ENCODE measurements at places on chromosomes 4 and X. TPM values are rescaled to one million over a fixed set of nuclear protein-coding genes. Genes with fewer than 3 reads are reported as not detected.

DNA sequence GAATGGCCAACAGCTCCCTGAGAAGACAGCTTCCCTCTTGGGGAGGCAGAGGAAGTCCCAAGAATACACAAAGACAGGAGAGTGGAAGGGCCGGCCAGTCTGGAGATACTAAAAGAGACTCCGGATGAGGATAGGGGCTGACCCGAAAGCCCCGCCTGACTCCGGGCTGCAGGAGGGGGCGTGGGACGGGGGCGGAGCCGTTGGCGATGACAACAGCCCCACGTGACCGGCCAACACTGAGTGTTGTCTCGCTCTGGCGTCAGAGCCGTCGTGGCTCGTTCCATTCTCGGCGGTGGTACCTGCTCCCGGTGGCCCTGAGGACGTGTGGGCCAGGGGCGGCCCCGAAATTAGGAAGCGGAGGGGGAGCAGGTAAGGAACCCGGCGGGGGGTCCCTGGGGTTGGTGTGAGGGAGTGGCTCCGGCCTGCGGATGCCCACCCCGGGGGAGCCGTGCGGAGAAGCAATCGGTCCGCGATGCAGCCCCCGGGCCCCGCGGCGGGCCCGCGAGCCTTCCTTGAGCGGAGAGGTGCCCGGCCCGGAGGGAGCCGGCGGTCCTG is at the start of gene BEX4:
Gene BEX4 (plus strand): TSS at position 239 of the 555 bp plus-strand sequence. CDS start 1,046 bp downstream, outside the sequence.
- H3K36me3 ChIP-seq, result no peaks in the 10 kb centered on the region
- H3K4me3 ChIP-seq, result peak within 1 kb of the TSS; percentile 68
- no peaks in the 10 kb centered on the region for H3K27me3 ChIP-seq
- DNase-seq, result peak; percentile 91
- peak within 1 kb of the TSS; percentile 86 for H3K27ac ChIP-seq

GRCh38 chrX:135985973-135986310 is 707 bp downstream of the SLC9A6 start:
- peaks cover 10% of the 10 kb centered on the region for H3K4me1 ChIP-seq
- peak overlapping the region; percentile 66 for H3K4me3 ChIP-seq
- H3K36me3 ChIP-seq, result no peaks in the 10 kb centered on the region
- peak overlapping the region; percentile 76 for H3K27ac ChIP-seq
- no peak for DNase-seq
- H3K27me3 ChIP-seq, result no peaks in the 10 kb centered on the region

GRCh38 chr4:184281231-184282139 is 63.8 kb upstream of the ENPP6 start:
- DNase-seq, result no peak
- H3K4me3 ChIP-seq, result no peak overlapping the region
- no peaks in the 10 kb centered on the region for H3K27me3 ChIP-seq
- H3K4me1 ChIP-seq, result peaks cover 22% of the 10 kb centered on the region

- no peaks in the 10 kb centered on the region for H3K36me3 ChIP-seq
- DNase-seq, result no peak
- no peak overlapping the region for H3K4me3 ChIP-seq
Observed at GRCh38 chrX:54926978-54927377, 6.4 kb downstream of the TRO start.

DNA sequence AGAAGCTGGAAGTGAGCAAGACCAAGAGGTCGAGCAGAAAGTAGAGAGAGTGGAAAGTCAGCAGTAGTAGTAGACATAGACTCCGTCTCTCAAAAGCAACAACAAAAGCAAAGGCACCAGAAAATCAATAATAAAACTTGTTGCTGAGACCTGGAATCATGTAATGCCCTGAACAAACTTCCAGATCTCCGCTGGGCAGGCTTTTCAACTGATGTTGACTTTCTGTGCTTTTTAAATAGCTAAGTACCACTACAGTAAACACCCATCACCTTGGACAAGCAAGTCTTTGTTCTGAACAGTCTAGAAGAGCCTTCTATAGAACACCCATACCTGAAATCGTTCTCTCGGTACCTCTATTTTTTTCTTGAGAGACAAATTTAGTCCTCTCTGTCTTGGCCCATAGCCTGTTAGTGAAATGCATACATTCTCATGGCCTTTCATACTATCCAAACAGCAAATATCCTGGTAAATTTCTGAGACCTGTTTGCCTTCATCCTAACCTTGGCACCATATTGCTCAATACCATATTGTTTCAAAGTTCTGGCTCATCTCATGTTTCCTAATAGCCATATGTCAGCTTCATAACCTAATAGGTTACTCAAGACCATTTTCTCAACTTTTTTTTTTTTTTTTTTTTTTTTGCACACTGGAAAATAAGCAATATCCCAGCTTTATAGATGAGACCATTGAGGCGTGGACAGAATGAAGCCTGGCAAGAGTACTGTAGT is 200.6 kb upstream of the RBPJ start:
- no peak for DNase-seq
- no peaks in the 10 kb centered on the region for H3K27me3 ChIP-seq
- H3K4me1 ChIP-seq, result no peaks in the 10 kb centered on the region
- no peaks in the 10 kb centered on the region for H3K36me3 ChIP-seq
- no peak overlapping the region for H3K4me3 ChIP-seq

GRCh38 chr4:148112231-148112982 is 329.8 kb downstream of the NR3C2 start:
- no peak overlapping the region for H3K4me3 ChIP-seq
- H3K4me1 ChIP-seq, result no peaks in the 10 kb centered on the region
- no peaks in the 10 kb centered on the region for H3K27me3 ChIP-seq
- H3K27ac ChIP-seq, result no peak overlapping the region
- DNase-seq, result no peak

GRCh38 chr4:133084421-133084820 is 64.7 kb upstream of the PCDH10 start:
- H3K4me3 ChIP-seq, result no peak overlapping the region
- no peak overlapping the region for H3K27ac ChIP-seq

DNA sequence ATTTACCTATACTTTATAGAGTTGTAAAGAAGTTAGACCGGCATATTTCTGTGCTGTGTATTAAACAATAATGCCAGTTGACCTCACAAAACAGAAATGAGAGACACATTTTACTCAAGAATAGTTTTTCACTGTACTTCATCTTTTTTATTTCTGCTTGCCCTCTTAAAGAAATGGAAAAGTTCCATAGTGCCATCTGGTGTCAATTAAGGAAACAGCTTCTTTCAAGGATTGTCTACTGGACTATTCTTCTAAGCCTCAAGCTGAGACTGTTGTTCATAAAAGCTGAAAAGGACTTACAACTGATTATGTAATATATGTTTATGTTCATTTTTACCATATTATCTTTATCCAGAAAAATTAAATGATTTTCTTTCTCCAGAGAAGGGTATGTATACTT is 1523.7 kb downstream of the ARAP2 start:
- no peak overlapping the region for H3K4me3 ChIP-seq
- DNase-seq, result no peak
- no peak overlapping the region for H3K27ac ChIP-seq
- no peaks in the 10 kb centered on the region for H3K36me3 ChIP-seq

DNA sequence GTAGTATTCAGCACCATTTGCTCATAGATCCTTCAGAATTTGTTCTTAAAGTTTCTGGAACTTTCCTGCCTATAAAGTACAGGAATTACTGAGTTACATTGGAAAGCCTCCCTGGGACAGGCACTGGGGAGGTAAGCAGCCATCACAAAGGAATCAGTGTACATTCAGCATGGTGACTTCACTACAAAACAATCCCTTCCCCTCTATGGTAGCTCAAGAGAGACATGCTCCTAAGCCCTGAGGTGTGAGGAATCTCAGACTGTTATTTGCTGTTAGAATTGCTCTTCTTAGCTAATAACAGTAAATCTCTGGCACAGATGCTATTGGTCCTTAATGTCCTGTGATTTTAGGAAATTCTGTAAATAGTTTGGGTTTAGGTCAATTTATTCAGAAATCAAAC is 1898.0 kb upstream of the PCDH7 start:
- no peaks in the 10 kb centered on the region for H3K4me1 ChIP-seq
- H3K27ac ChIP-seq, result no peak overlapping the region
- H3K36me3 ChIP-seq, result no peaks in the 10 kb centered on the region

DNA sequence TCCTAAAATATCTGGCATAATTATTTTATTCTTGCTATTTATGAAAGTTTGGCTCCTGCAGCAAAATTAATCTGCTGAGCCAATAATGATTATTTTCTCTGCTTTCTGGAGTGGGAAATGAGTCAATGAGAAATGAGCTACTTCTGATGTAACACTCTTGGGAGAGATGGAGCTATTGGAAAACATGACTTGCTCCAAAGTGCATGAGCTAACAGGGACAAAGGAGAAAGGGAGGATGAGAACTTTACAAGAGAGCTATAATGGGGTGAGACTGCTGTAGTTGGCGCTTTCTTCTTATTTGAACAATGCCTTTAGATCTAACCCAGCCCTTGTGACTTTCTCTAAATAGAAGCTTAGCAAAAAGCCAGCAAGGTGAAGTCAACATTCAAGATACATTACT is 615.1 kb downstream of the ANKRD50 start:
- no peak overlapping the region for H3K4me3 ChIP-seq
- H3K4me1 ChIP-seq, result no peaks in the 10 kb centered on the region
- no peak overlapping the region for H3K27ac ChIP-seq
- no peaks in the 10 kb centered on the region for H3K36me3 ChIP-seq
- DNase-seq, result no peak
- no peaks in the 10 kb centered on the region for H3K27me3 ChIP-seq

- H3K4me1 ChIP-seq, result no peaks in the 10 kb centered on the region
- no peak for DNase-seq
- no peak overlapping the region for H3K4me3 ChIP-seq
- H3K27ac ChIP-seq, result no peak overlapping the region
- H3K27me3 ChIP-seq, result no peaks in the 10 kb centered on the region
Observed at GRCh38 chrX:20189171-20189570, 47.5 kb upstream of the EIF1AX start.

DNA sequence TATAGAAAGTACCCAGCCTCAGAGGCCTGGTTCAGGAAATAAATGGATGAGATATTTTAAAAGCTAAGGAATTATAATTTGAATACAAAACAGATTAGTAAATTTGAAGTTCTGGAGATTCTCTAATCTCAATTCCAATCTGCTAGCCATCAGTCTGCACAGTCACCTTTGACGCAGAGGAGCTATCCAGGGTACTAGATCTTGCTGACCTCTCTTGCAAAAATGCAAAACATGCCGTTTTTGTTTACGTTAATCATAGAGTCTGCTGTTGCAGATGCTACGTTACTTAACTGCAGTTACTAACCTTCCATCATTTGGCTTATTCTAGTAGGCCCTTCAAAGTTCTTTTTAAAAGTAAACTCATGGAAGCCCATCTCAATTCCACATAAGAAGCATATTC is 10.4 kb downstream of the CCSER1 start:
- no peak overlapping the region for H3K27ac ChIP-seq
- H3K27me3 ChIP-seq, result no peaks in the 10 kb centered on the region
- no peak overlapping the region for H3K4me3 ChIP-seq
- no peak for DNase-seq
- H3K4me1 ChIP-seq, result no peaks in the 10 kb centered on the region
- H3K36me3 ChIP-seq, result no peaks in the 10 kb centered on the region

DNA sequence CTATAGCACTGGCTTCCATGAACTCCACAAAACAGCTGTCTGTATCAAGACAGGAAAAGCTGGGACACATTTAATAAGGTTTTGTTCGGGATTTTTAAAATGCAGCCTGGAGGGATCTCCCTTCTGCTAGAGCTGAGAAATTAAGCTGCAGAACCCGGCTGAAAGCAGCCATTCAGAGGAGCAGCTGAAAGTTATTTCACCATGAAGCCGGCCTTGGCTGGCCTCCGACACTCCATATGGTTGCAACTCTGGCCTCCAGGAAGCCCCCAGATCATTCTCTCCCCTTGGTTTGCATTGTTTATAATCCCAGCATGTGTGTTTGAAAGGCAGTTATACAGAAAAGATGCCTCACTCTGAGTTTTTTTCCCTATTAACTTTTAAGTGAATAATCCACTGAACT is 239.4 kb downstream of the SPATA18 start:
- no peaks in the 10 kb centered on the region for H3K4me1 ChIP-seq
- no peak for DNase-seq
- no peaks in the 10 kb centered on the region for H3K36me3 ChIP-seq

Gene HSD17B13
- 1.7 TPM for total RNA-seq

Gene SMR3B
- not detected for total RNA-seq

Gene RBM41
- 18.0 TPM for total RNA-seq

Gene PDGFC
- 31.3 TPM for total RNA-seq

Gene MBNL3
- total RNA-seq, result 22.9 TPM

Gene ZAR1
- 0.55 TPM for total RNA-seq

Gene ARX
- not detected for total RNA-seq

Gene LAMTOR3
- total RNA-seq, result 43.5 TPM

Gene SPANXB1
- total RNA-seq, result not detected

All from upper lobe of right lung (tissue), 1 donor.